ENCODE measurements at places on chromosomes 1 and 21.

DNA sequence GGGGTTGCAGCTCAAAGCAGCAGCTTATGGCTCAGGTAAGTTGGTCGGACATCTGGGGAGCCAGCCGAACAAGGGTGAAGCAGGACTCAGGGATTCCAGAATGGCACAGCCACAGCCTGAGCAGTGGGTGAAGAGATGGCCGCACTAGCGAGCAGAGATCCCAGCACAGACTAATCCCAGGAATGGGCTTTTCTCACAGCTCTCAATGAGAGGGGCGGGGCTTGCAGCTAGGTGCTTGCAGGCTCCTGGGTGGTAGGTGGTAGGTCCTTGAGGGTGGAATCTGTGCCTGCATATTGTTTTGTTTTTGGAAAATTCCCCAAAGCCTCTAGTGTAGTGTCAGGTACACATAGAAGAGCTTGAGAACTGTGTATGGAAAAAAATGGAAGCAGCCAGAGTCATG is 9.0 kb downstream of the KIAA0040 start:
- DNase-seq, result no peak

GRCh38 chr1:167628741-167629515 is 1.1 kb upstream of the RCSD1 start:
- no peak for DNase-seq

GRCh38 chr1:216847397-216848036 is 124.3 kb upstream of the ESRRG start:
- no peak for DNase-seq

GRCh38 chr1:41492341-41492848 is 7.9 kb upstream of the EDN2 start:
- no peak for DNase-seq

DNA sequence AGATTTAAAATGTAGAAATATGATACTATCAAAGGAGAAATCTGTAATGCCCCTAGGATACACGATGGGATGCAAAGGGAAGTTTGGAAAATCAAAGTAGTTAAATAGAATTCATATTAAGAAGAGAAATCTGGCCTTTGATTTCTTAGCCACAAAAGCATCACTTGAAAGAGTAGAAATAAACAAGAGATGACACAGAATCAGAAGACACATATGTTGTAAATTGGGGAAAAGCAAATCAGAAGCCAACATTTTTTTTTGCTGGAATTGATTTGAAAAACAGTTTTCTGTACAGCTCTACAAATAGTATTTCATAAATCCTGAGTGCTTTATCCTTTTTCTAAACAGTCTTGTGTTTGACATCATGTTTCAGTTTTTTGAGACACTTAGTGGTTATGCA is 12.4 kb upstream of the TNFSF18 start:
- no peak for DNase-seq

GRCh38 chr21:36260030-36260787 is 59.8 kb upstream of the MORC3 start:
- DNase-seq, result no peak

DNA sequence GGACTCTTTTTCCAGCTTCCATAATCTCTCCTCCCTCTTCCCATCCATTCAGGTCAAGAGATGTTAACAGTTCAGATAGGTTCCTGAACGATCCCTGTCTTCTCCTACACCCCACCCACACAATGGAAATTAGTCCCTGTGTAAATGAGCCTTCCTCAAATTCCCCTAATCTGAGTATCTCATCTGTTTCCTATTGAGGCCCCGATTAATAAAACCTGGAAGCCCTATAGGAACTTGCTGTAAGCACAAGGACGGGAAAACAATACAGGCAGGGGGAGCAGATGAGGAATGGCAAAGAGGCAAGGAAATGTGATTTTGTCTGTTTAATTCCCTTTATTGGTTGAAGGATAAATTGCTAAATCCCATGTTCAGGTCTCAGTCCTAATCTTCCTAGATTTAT is 7.1 kb upstream of the GPX7 start:
- no peak for DNase-seq

GRCh38 chr1:231626951-231627614 is 493 bp downstream of the DISC1 start:
- no peak for DNase-seq

- no peak for DNase-seq
These were observed 84.3 kb upstream of the CD53 start for GRCh38 chr1:110788673-110789072.

- DNase-seq, result no peak
These were observed 293.8 kb upstream of the PBX1 start for GRCh38 chr1:164265232-164265631.

GRCh38 chr1:221392453-221392852 is 349.4 kb downstream of the DUSP10 start:
- no peak for DNase-seq

DNA sequence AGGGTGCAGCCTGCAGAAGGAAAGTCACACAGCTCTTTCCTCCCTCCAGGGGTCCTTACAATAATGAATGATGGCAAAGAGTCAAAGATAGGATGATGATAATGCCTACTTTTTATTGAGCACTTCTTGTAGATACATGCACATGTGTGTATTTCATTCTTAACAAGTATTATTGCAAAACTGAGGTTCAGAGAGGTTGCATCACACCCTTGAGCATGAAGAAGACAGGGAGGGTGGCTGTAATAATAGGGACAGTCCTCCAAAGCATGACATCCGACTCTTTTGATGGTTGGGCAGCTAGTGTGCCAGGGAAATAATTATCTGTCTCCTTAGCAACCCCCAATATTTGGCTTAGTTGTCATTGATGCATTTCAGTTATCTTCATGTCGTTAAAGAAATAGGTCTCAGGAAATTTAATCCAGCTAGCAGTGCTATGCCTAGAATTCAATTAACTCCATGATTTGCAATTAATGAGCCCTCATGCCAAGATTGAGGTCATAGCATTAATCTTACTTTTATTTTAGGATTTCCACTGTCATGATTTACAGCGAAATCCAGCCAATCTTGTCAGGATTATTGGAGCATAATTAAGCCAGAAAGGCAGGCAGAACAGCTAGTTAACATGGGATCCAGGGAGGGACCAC is 35.0 kb downstream of the DNAJC6 start:
- DNase-seq, result no peak

- no peak for DNase-seq
These were observed 29.0 kb downstream of the GREM2 start for GRCh38 chr1:240582953-240583352.
